ENCODE measurements at places on chromosomes 3 and 15. TPM values are rescaled to one million over a fixed set of nuclear protein-coding genes. Genes with fewer than 3 reads are reported as not detected.

The KNG1 gene
- not detected for total RNA-seq

The SLC9C1 gene
- not detected for total RNA-seq

The A4GNT gene
- total RNA-seq = not detected

The CALML4 gene
- total RNA-seq = 1.5 TPM

The LAMB2 gene
- total RNA-seq = 0.36 TPM

The TGM5 gene
- not detected for total RNA-seq

The FBXW12 gene
- total RNA-seq = not detected

The CCR4 gene
- 76.2 TPM for total RNA-seq

- no peak for DNase-seq
Observed at GRCh38 chr3:33581666-33582065, 136.4 kb downstream of the CLASP2 start.

DNA sequence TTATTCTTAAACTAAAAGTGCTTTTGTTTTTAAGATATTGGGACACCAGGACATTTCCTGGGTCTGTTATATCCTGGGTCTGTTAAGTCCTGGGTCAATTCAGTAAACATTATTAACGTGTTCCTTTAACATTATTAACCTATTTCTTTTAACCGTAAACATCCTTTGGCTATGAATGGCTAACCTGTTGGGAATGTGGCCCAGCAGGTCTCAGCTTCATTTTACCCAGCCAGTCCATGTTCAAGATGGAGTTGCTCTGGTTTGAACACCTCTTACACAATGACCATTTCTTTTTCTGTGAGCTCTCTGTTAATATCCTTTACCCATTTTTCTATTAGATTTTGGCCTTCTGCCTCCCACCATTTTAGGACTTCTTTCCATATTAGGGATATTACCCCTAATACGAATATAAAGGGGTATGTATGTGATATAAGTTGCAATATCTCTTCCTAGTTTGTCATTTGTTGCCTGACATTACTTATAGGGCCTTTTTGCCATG lies 88.9 kb upstream of the NEDD4 start:
- DNase-seq = no peak

GRCh38 chr15:29969562-29970401 lies 113.0 kb upstream of the GOLGA8J start:
- DNase-seq = no peak

GRCh38 chr15:32956006-32956405 lies 238.2 kb downstream of the GREM1 start:
- no peak for DNase-seq

DNA sequence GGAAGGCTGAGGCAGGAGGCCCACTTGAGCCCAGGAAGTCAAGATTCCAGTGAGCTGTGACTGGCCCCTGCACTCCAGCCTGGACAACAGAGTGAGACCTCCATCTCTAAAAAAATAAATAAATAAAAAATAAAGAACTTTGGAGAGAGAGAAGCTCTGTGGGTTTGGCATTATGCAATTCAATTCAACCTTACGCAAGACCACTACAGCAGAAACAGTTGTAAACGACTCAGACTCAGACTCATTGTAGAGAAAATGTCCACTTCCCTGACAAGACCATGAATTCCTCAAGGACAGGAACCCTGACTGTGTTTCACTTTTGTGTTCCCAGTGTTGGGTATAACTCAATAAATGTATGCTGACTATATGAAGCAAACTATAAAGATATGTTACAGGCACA lies 90.3 kb upstream of the C3orf80 start:
- DNase-seq = no peak

DNA sequence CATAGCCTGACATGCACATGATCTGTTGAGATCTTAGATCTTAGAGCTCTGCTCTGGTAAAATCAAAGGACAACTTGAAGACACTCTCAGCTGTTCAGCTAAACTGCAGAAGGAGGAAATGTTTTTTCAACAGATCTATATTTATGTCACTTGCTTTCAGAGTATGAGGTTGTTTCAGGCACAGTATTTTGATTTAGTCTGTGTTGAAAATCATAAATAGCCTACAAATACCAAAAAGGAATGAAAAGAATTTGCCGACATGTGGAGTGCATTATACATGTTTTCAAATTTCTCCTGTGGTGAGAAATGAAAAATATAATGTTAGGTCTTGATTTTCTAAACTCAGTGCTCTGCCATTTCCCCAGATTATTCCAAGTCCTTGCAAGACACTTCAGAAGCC lies 1118.4 kb downstream of the TBL1XR1 start:
- no peak for DNase-seq

DNA sequence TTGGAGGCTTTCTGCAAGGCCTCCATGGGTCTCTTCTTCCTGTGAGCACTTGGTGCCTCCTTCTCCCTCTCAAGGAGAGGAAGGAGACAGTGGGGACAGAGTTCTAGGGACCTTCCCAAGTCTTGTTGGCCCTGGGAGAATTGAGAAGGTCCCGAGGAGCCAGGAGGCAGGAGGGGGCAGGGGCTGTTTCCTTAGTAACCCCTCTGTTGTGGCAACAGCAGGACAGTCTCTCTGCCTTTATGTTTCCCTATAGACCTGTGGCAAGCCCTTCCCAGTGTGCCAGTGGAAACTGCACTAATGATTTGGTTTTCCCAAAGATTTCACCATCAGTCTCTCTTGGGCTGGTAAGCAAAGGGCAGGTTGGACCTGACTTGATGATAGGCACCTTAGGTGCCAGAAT lies 87.8 kb upstream of the GALNT15 start:
- no peak for DNase-seq

DNA sequence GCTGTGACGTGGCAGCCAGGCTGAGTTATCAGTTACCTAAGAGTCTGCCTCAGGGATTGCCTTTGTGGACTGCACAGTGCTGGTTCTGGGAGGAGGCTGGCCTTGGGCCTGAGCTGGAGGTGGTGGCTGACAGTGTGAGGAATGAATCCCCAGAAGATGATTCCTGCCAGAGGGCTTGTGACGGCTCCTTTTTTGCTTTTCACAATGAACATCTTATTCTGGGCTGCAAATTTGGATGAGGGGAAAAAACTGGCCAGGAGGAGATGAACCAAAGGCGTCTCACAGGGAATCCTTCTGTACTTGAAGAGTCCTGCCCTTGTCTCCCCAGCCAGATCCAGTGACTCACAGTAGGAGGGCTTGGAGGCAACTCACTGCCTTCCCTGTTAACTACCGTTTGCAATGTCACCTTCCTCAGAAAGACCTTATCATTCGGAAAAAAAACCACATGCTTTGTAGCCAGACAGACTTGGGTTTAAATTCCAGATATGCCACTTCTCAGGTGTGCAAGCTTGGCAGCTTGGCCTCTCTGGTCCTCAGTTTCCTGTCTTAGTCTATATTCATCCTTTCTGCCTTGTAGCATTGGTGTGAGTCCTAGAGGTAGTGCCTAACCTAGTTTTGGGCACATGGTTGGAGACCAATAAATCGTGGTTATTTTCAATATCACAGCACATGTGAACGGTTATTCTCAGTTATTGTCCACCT lies 19.1 kb downstream of the ST6GAL1 start:
- DNase-seq = no peak

- DNase-seq = no peak
Observed at GRCh38 chr15:83695246-83695645, 41.3 kb downstream of the ADAMTSL3 start.

- DNase-seq = no peak
Observed at GRCh38 chr3:111277226-111277625, 205.6 kb downstream of the NECTIN3 start.

GRCh38 chr3:22421589-22421988 lies 670.6 kb upstream of the ZNF385D start:
- no peak for DNase-seq

DNA sequence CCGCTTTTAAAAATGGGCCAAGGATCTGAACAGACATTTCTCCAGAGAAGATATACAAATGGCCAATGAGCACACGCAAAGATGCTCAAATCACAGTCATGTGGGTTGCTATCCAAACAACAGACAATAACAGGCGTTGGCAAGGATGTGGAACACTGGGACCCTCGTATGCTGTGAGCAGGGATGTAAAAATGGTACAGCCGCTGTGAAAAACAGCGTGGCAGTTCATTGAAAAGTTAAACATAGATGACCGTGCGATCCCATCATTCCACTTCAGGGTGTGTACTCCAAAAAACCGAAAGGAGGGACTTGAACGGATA lies 6.7 kb upstream of the LRRC15 start:
- no peak for DNase-seq

GRCh38 chr15:72307026-72307425 lies 12.9 kb downstream of the CELF6 start:
- no peak for DNase-seq

- DNase-seq = no peak
Observed at GRCh38 chr3:27590437-27591298, 106.5 kb upstream of the SLC4A7 start.

GRCh38 chr15:75577401-75578172 lies 1.5 kb downstream of the PTPN9 start:
- no peak for DNase-seq

GRCh38 chr3:30578479-30578878 lies 27.9 kb upstream of the TGFBR2 start:
- DNase-seq = no peak

DNA sequence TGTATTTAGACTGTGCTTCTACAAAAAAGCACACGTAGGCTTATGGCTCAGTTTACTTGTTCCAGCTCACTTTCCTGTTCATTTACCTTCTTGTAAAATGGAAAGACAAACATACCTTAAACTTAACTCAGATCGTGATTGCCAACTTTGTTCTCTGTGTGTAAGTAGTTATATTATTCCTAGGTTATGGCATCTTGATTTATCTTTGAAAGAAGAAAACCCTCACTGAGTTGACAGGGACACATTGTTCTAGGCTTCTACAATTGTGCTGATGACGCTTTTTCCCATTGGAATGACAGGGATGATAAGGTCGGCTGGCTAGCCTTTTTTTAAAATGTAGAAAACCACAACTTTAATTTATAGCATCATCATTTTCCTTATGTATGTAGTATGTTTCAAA lies 140.7 kb downstream of the IGF1R start:
- no peak for DNase-seq

DNA sequence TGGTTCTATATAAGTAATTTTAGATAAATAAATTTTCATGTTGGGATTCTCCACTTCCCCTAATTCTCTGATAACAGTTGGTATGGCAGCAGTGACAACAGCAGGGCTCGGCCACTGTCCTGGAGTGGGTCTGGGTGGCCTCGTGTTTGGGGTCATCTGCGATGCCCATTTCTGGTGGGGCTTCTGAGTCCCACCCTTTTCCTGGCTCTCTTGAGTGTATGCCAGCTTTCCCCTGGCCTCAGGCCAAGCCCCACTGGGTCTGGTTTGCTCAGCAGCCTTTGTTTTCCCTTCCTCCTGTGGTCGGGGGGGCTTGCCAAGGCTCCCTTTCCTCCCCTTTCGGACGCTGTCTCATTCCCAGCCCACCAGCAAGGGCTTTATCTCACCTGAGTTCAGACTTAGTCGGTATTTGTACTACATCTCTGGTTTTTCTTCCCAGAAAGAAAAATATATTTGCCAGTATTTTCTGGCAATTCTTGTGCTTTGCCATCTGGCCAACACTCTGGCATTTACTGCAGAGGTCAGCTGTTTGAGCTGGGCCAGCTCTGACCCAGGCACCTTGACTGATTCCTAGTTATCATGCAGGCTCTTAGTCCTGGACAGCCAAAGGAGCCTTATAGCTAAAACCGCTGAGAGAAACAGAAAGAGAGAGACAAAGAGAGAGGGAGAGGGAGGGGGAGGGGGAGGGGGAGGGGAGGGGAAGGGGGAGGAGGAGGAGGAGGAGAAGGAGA lies 35.2 kb downstream of the MYZAP start:
- DNase-seq = no peak

- DNase-seq = no peak
Observed at GRCh38 chr3:61903074-61903473, 341.7 kb downstream of the PTPRG start.

DNA sequence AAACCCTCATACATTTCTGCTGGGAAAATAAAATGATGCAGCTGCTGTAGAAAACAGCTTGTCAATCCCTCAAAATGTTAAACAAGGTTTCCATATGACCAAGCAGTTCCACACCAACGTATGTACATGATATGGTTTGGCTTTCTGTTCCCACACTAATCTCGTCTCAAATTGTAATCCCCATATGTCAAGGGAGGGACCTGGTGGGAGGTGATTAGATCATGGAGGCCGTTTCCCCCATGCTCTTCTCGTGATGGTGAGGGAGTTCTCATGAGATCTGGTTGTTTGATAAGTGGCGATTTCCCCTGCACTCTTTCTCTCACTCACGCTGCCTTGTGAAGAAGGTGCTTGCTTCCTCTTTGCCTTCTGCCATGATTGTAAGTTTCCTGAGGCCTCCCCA lies 100.6 kb upstream of the SLC24A5 start:
- DNase-seq = no peak

- DNase-seq = no peak
Observed at GRCh38 chr3:65851827-65852226, 186.9 kb downstream of the MAGI1 start.

DNA sequence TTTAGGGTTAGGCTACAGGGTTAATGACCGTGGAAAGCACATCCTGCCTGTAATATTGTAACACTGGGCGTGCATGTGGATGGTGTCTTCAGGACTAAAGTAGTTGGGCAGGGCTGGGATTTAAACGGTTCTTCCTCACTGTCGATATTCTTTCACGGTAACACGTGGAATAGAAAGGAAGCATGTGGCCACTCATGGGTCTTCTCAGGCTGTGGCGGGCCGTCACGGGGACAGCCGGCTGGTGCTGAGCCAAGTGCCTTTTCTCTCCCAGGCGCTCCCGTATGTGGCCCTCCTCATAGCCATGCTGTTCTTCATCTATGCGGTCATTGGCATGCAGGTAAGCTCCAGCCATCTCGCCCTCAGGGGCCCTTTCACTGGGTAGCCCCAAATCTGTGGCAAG lies 73.7 kb downstream of the CHDH start:
- no peak for DNase-seq

DNA sequence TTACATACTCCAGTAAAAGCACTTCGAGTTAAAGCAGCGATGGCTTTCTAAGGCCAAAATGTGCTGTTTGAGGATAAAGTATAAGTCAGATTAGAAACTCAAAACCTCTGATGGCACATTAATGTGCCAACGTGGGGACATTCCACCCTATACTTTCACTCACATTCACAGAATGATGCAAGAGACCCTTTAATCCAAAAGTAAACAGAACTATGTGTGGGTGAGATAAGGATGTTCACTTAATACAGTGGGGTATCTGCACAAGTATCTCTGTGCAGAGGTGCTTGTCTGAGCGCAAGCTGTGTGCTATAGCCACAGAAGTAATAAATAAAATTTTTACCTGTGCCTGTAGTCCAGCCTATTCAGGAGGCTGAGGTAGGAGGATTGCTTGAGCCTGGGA lies 100.3 kb upstream of the CHL1 start:
- no peak for DNase-seq

- no peak for DNase-seq
Observed at GRCh38 chr3:148223266-148223665, 474.4 kb upstream of the AGTR1 start.

DNA sequence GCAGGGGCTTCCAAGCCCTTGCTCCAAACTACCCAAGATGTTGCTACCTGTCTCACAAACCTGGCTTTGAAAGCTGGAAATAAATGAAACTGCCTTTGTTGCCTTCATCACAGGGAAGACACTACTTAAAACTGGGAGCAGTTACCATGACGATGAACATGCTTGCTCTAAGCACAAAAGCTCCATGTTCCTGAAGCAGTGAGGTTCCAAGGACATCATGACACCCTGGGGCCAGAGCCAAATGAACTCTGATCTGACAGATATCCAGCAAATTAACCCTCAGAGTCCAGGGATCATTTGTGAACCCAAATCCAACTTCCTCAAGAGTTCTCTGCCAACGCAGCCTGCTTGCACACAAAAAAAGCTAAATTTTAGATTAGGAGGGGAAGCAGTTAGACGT lies 10.7 kb downstream of the TRAIP start:
- DNase-seq = no peak

GRCh38 chr3:184616436-184616835 lies 54.9 kb downstream of the EPHB3 start:
- DNase-seq = no peak

GRCh38 chr3:45597171-45597570 lies 2.6 kb downstream of the LIMD1 start:
- DNase-seq = no peak
